WTC11 (cell line): ENCODE measurements at places on chromosomes 2 and 18. TPM values are rescaled to one million over a fixed set of nuclear protein-coding genes. Genes with fewer than 3 reads are reported as not detected.

GRCh38 chr18:41461114-41461513, 493.9 kb upstream of the PIK3C3 start:
- peaks cover 6% of the 10 kb centered on the region for H3K36me3 ChIP-seq
- no peaks in the 10 kb centered on the region for H3K27me3 ChIP-seq
- H3K4me3 ChIP-seq: no peak overlapping the region
- H3K4me1 ChIP-seq: peaks cover 56% of the 10 kb centered on the region

DNA sequence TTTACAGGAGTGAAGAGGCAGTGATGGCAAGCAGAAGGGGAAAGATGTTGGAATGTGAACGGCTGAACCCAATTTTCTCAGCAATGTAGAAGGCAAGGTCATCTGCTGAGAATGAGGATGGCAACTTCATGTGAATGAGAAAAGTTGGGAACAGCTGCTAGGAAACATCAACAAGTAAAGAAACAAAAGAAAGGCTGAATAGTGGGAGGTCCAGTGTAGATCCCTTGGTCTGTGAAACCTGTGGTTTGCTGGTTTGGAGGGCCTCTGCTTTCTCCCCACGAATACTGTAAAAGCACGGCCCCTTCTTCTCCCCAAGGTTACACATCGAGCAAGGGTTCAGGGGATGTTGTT, 27.4 kb downstream of the MARCHF4 start:
- no peak overlapping the region for H3K27ac ChIP-seq
- H3K27me3 ChIP-seq: peaks cover 5% of the 10 kb centered on the region; the same call in 1 of the 2 replicates
- H3K36me3 ChIP-seq: no peaks in the 10 kb centered on the region
- no peak for DNase-seq

- peaks cover 11% of the 10 kb centered on the region; the same call in 1 of the 2 replicates for H3K36me3 ChIP-seq
- no peak for DNase-seq
- H3K4me3 ChIP-seq: no peak overlapping the region
- H3K27me3 ChIP-seq: peaks cover 19% of the 10 kb centered on the region
- H3K27ac ChIP-seq: no peak overlapping the region
Observed at GRCh38 chr18:50231621-50232020, 34.7 kb downstream of the CFAP53 start.

DNA sequence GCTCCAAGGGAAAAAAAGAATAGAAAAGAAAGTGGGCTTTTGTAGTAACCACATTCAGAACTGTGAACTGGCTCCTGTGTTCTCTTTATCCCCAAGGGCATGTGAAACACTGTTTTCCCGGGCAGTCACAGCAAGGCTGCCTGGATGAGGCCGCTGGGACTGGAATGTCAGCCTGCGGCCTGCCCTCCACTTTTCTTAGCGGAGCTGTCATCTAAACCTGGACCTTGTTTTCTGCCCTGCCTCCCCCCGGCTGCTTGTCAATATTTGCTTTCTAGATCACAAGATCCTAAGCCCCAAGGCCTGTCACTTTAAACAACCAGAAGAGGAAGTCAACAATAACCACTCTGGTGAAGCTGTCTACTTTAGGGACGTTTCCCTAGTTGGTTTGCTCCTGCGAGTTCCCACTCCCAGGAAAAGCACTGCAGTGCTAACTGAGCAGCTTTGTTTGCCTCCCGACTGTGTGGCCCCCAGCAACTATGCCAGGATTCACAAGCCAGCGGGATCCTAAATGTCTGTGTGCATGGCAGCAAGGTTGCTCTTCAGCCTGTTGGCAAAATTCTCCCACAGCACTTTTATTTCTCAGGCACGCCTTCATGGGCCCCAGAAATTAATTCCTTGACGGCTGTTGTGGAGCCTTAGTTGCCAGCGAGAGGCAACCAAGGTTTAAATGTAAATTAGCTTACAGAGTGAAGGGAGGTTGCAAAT, 30.6 kb downstream of the SOWAHC start:
- peak overlapping the region; percentile 78 for H3K27ac ChIP-seq
- peak overlapping the region; percentile 15; the same call in 1 of the 2 replicates for H3K4me3 ChIP-seq
- H3K36me3 ChIP-seq: no peaks in the 10 kb centered on the region
- DNase-seq: peak; percentile 22

- H3K27me3 ChIP-seq: peaks cover 3% of the 10 kb centered on the region; the same call in 1 of the 2 replicates
- peaks cover 65% of the 10 kb centered on the region for H3K4me1 ChIP-seq
- no peaks in the 10 kb centered on the region for H3K36me3 ChIP-seq
Observed at GRCh38 chr2:236969767-236970655, 115.7 kb upstream of the COPS8 start.

DNA sequence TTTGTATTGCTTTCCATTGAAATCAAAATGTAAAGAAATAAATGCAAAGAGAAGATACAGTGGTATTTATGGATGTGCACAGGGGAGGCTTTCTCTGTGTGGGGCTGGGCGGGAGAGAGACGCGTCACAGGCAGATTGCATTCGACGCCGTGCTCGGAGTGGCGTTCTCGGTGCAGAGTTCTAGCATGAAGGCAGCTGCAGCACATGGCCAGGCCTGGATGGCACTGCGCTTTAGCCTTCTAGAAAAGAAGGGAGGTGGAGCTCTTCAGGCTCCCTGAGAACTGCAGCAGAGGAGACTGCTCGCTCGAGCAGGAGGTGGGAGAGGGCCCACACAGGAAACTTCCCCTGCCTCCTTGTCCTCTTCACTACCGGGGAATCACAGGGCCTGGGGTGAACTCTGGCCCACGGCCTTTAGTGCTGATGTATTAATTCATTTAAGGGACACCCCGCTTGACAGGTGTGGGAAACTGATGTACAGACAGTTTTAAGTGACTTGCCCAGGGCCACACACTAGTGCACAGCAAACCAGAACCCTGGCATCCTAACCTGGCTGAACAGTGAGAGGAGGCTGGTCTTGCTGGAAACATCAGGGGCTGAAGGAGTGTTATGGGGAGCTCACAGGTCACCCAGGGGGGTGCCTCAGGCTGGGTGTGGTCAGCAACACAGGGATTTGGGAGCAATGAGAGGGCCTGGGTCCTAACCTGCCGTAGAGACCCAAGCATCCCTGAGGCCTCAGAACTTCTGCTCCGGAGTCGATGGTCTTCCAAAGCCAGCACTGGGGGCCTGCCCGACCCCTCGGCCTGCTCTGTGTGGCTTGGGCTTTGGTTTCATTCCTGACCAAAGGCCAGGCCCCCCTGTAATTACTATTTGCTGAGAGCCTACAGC, 199.9 kb downstream of the HDAC4 start:
- H3K27me3 ChIP-seq: no peaks in the 10 kb centered on the region
- H3K4me3 ChIP-seq: no peak overlapping the region

LYPD1 gene
- 2.8 to 4.7 TPM (median 4.1 TPM) in 3 replicates for total RNA-seq

TUBA4B gene
- 0.20 TPM in 1 of 3 replicates, not detected in the others for total RNA-seq

IL37 gene
- total RNA-seq: 0.30 to 0.48 TPM in 2 of 3 replicates, not detected in the other

ARHGAP15 gene
- 0.25 to 0.28 TPM in 2 of 3 replicates, not detected in the other for total RNA-seq

PIEZO2 gene
- 10.7 to 16.9 TPM (median 15.1 TPM) in 3 replicates for total RNA-seq

PARD3B gene
- 4.5 to 5.9 TPM (median 5.6 TPM) in 3 replicates for total RNA-seq
